ENCODE measurements at places on chromosomes 7 and 10.

GRCh38 chr10:81872206-81872862 lies 2.7 kb upstream of the NRG3 start:
- no peak for DNase-seq

DNA sequence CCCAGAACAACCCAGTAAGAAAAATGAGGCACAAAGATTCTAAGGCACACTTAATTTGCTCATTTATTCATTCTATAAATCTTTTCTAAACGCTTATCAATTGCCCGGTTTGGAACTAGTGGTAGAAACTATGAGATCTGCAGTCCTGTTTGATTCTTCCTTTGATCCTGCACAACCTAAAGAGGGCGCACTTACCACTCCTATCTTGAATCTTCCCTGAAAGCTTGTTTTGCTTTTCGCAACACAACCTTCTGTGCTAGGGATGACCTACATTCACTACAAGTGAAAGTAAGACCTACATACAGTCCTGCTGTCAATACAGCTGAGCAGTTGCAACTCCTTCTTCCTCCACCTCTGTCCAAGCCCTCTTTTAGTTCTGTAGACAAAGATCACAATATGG lies 12.6 kb upstream of the ARL4A start:
- DNase-seq: no peak

DNA sequence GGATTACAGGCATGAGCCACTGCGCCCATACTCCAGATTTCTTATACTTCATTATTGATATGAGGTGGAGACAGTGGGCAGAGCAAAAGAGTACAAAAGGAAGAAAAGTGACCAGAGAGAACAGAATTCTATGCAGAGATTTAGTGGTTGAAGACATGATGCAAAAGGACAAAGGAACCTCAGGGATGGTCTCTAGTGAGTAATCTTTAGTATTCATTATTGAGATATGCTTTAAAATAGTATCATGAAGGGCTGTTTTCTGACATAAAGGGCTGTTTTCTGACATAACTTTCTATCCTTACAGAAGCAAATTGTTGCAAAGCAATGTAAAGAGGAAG lies 81.2 kb upstream of the OIT3 start:
- DNase-seq: no peak

- DNase-seq: no peak
These were observed 60.0 kb upstream of the ACSM6 start for GRCh38 chr10:95133997-95134396.

GRCh38 chr10:96637709-96638108 lies 50.9 kb upstream of the TM9SF3 start:
- no peak for DNase-seq

GRCh38 chr10:79002336-79002735 lies 66.4 kb upstream of the ZMIZ1 start:
- no peak for DNase-seq

- DNase-seq: no peak
These were observed 20.6 kb downstream of the EDRF1 start for GRCh38 chr10:125739994-125740679.

DNA sequence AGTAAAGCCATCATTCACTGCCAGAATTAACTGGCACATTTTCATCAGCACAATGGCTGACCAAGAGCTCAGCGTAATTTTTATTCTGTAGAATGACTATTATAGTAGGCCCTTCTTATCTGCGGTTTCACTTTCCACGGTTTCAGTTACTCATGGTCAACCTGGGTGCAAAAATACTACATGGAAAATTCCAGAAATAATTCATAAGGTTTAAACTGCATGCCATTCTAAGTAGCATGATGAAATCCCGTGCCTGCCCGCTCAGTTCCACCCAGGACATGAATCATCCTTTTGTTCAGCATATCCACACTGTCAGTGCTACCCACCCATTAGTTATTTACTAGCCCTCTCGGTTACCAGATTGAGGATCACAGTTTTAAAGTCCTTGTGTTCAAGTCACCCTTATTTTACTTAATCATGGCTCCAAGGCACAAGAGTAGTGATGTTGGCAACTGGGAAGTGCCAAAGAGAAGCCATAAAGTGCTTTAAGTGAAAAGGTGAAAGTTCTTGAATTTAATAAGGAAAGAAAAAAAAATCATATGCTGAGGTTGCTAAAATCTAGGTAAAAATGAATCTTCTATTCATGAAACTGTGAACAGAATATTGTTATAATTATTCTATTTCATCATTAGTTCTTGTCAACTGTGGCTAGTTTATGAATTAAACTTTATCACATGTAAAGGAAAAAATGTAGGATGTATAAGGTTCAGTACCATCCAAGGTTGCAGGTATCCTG lies 204.9 kb downstream of the DOCK4 start:
- peak; percentile 70 for DNase-seq

- DNase-seq: no peak
These were observed 47.9 kb upstream of the MYL10 start for GRCh38 chr7:101676956-101677355.

DNA sequence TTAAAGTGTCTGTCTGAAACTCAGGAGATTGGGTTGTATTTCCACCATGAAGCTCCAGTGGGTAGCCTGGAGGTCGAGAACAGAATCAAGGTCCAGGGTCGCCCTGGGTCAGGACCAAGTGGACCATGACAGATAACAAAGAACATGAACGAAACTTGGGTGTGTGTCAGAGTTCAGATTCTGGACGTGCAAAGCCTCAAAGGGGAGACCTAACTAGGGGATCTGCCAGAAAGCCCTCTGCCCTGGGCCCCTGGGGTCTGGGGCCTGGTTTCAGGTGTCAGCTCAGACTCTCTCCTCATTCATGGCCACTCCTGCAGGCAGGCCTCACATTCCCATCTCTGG lies 1.6 kb downstream of the RASSF4 start:
- no peak for DNase-seq

DNA sequence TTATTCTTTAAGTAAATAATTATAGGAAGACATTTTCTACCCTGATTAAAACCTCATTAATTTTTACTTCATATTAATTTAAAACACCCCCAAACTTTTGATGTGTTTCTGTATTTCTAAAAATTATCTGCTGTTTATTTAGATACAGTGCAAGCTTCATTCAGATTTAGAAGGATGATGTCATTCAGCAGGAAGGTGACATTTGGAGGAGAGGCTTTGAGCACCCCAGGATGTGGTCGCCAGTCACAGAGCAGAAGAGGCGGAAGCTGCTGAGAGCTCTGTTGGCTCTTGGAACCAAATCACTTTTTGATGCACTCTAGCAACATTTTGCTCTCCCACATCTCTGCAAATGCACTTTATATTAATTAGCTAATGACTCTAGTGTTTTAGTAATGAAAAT lies 233.9 kb upstream of the CACNA2D1 start:
- DNase-seq: no peak

- DNase-seq: no peak
These were observed 92.6 kb upstream of the TCF7L2 start for GRCh38 chr10:112857493-112857892.

GRCh38 chr10:23100331-23101030 lies 5.1 kb downstream of the MSRB2 start:
- DNase-seq: no peak

DNA sequence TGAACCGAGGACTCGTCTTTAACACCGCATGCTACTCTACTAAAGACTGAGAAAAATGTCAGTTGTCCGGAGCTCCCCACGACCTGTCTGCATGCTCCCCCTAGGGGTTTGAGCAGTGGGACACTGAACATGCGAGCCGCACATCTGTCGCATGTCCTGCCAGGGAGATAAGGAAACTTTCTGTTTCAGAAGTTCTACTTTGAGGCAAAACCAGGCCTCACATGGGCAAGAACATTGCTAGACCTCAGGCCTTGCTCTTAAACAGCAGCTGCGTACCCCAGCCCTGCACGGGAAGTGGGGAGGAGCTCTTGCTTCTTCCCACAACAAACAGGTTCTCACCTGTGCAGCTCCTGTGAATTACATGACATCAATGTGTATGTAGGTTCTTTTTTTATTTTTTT lies 30.3 kb upstream of the HERPUD2 start:
- no peak for DNase-seq

DNA sequence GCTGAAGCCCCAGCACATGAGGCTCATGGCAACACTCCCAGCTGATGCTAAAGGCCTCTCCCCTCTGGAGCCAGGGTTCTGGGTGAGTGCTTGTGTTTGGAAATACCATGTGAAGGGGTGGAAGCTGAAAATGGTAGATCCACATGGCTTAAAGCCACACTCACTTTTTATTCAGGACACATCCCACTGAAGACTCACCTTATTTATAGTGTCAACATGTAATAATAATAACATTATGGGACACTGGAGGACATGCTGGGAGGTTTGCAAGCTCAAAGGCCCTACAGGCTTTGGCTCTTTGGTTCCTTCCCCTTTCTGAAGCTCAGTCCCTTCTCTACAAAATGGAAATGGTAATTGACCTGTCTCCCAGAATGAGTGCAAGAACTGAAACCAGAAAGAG lies 318.0 kb downstream of the GRID1 start:
- no peak for DNase-seq

GRCh38 chr10:26803849-26804248 lies 56.9 kb downstream of the ABI1 start:
- no peak for DNase-seq

GRCh38 chr10:68665841-68666240 lies 55.2 kb upstream of the CCAR1 start:
- no peak for DNase-seq

DNA sequence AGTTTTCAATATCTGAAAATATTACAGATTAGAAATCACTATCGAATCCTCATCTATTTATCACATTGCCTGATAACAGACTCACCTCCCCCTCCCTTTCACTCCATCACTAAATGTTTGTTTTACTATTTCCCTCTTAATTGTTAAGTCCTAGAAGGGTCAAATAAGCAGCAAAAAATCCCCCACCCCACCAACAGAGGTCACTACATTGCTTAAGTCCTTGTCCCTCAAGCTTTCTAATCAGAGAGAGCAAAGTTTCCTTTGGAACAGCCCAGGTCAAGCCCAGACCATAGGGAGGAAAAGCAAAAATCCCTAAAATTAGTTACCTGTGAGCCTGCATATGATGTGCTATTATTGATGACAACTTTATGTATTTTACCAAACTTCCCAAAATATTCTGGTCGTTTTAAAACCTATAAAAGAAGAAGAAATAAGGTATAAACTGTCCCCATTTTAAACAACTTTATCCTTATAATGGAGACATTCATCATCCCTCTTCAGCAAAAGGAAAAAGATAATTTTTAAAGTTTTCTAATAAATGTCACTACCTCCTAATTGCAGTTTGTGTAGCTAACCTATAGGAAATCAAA lies 95.0 kb downstream of the CNOT4 start:
- peak; percentile 83 for DNase-seq

DNA sequence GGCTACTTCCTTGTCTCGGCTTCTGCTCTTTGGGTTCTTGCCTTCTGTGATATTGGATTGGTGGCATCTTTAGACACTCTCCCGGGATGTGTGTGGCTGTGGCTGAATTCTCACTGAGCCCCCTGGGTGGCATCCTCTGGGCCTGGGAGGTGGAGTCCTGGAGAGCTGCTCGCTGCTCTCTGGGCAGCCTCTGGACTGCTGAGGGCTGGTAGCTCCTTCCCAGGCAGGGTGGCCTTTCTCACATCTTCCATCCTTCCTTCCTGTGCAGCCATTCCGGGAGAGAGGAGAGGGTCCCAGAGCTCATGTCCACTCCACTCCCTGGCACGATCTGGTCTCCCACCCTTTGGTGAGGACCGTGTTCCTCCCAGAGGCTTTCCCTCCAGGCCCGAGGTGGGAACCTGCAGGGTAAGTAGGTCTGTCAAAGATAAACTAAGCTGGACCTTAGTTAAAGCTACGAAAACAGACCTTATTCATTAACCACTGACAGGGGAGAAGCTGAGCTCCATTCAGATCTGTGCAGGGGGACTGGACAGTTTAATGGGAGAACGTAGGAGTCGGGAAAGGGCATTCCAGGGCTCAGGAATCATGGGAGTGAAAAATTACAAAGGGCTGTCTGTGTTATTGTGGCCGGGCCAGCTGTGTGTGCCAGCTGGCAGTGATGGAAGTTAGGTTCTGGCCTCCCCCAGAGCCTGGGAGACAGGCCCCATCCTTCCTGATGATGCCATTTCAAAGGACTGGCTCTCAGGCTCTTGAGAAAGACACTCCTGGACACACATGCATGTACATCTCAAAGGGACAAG lies 8.7 kb downstream of the ATP6V0E2 start:
- no peak for DNase-seq

- no peak for DNase-seq
These were observed 324.7 kb downstream of the ADARB2 start for GRCh38 chr10:1412531-1413189.

- DNase-seq: no peak
These were observed 1.9 kb downstream of the HOXA9 start for GRCh38 chr7:27163288-27164044.

GRCh38 chr7:85376589-85376988 lies 189.7 kb upstream of the SEMA3D start:
- no peak for DNase-seq
